Astrocyte (in vitro differentiated cells and primary cell): ENCODE measurements at places on chromosomes 11 and 22. TPM values are rescaled to one million over a fixed set of nuclear protein-coding genes. Genes with fewer than 3 reads are reported as not detected.

The OR2AG2 gene
- total RNA-seq, result 0.07 and 0.27 TPM in 2 replicates

The GSC2 gene
- not detected in 2 replicates for total RNA-seq

The SLC5A12 gene
- 0.14 TPM in 2 replicates for total RNA-seq

GRCh38 chr11:1889941-1890855, 1.5 kb downstream of the PRR33 start:
- H3K27ac ChIP-seq, result no peak overlapping the region
- H3K4me3 ChIP-seq, result no peak overlapping the region
- H3K27me3 ChIP-seq, result no peaks in the 10 kb centered on the region
- H3K4me1 ChIP-seq, result no peaks in the 10 kb centered on the region

The YPEL1 gene
- 0.82 and 0.86 TPM in 2 replicates for total RNA-seq

DNA sequence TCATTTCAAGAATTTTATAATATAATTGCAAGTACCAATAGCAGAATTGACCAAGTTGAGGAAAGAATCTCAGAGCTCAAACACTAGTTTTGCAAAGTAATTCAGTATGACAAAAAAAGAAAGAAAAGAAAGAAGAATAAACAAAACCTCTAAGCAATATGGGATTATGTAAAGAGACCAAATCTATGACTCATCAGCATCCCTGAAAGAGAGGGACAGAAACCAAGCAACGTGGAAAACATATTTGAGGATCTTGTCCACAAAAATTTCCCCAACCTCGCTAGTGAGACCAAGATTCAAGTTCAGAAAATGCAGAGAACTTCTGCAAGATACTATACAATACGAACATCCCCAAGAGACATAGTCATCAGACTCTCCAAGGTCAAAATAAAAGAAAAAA, 203.7 kb upstream of the DDI1 start:
- no peaks in the 10 kb centered on the region for H3K36me3 ChIP-seq
- DNase-seq, result no peak
- H3K27me3 ChIP-seq, result no peaks in the 10 kb centered on the region
- no peak overlapping the region for H3K4me3 ChIP-seq

- H3K4me1 ChIP-seq, result peaks cover 3% of the 10 kb centered on the region
- H3K27ac ChIP-seq, result no peak overlapping the region
- no peak for DNase-seq
- H3K4me3 ChIP-seq, result no peak overlapping the region
- H3K27me3 ChIP-seq, result no peaks in the 10 kb centered on the region
Measured at GRCh38 chr22:39101226-39101625, 4.2 kb downstream of the APOBEC3H start.
